ENCODE measurements at places on chromosomes 5 and 9.
A peak's percentile ranks its signal among the peaks of the same experiment; 100 is the strongest.

- DNase-seq = no peak
These were observed 238.4 kb upstream of the CD180 start for GRCh38 chr5:67435032-67435431.

GRCh38 chr5:32808783-32809182 is 97.7 kb downstream of the NPR3 start:
- DNase-seq = no peak

- no peak for DNase-seq
These were observed 66.2 kb downstream of the EXOSC2 start for GRCh38 chr9:130759738-130760137.

- DNase-seq = no peak
These were observed 13.6 kb upstream of the MAST4 start for GRCh38 chr5:66582499-66583165.

- no peak for DNase-seq
These were observed 13.9 kb downstream of the NEK6 start for GRCh38 chr9:124271660-124272059.

DNA sequence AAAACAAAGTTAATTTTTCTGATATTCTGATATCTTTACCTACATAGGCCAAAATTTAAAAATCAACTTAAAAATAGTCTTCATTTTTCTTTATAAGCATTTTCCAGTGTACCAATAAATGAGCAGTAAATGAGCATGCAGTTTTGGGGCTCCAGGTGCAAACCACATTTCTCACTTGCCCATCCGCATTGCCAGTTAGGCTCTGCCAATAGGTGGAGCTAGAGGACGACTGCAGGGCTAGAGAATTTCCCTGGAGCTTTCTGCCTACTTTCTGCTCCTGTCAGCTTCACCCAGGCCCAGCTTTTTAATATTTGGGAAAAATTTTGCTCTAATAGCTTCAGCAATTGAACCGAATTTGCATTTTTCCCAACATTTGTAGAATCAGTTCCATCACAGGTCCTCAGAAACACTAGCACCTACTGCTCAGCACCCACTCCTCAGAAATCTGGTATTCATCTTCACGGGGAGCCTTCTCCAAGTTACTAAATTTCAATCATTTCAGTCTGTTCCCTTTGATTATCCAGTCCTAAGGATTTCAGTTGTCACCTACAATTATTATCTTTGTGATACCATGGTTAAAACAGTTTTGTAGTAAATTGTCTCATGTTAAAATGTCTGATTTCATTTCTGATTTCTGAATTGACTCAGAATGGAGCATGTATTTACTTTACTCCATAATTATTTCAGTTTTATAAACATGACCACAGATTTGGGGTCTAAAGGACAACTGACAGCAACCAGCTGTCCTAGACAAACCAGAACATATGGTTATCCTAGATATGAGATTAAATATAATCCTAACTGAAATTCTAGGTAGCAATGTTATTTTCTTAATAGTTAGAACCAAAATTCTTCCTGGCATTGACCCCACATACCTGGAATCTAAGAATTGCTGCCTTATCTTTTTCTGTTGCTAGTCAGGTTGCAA is 104.6 kb upstream of the FAM174A start:
- peak; percentile 30 for DNase-seq

- no peak for DNase-seq
These were observed 101.1 kb upstream of the GNAQ start for GRCh38 chr9:78132701-78133058.

GRCh38 chr9:79765466-79765865 is 193.7 kb downstream of the TLE4 start:
- no peak for DNase-seq

- DNase-seq = no peak
These were observed 1.6 kb upstream of the ZNF608 start for GRCh38 chr5:124747791-124748686.

DNA sequence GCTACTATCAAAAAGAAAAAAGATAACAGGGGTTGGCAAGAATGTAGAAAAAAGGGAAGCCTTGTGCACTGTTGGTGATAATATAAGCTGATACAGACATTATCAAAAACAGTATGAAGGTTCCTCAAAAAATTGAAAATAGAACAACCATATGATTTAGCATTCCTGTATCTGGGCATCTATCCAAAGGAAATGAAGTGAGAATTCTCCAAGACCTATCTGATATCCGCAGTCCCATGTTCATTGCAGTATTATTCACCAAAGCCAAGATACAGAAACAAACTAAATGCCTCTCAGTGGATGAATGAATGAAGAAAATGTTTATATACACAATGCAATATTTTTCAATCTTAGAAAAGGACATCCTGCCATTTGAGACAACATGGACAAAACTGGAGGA is 1943.3 kb downstream of the MAT2B start:
- no peak for DNase-seq

- no peak for DNase-seq
These were observed 694 bp downstream of the RMI1 start for GRCh38 chr9:83981126-83981871.

DNA sequence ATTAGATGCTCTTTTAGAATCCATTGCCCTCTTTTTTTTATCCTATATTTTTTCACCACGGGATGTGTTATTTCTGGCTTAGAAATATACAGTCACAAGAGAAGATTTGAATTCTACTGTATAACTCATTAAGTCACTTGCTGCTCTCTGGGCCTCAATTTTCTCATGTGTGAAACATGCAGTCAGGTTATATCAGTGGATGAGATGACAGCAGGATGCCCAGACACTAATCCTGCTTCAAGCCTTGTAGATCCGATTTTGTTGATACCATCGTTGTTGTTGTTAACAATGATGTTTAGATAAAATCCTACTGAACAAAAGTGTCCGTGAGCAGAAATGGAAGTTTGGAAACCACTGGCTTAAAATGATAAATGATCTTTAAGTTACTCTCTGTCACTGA is 421.9 kb upstream of the DMAC1 start:
- DNase-seq = no peak

GRCh38 chr5:95153511-95153910 is 131.4 kb downstream of the MCTP1 start:
- DNase-seq = no peak

DNA sequence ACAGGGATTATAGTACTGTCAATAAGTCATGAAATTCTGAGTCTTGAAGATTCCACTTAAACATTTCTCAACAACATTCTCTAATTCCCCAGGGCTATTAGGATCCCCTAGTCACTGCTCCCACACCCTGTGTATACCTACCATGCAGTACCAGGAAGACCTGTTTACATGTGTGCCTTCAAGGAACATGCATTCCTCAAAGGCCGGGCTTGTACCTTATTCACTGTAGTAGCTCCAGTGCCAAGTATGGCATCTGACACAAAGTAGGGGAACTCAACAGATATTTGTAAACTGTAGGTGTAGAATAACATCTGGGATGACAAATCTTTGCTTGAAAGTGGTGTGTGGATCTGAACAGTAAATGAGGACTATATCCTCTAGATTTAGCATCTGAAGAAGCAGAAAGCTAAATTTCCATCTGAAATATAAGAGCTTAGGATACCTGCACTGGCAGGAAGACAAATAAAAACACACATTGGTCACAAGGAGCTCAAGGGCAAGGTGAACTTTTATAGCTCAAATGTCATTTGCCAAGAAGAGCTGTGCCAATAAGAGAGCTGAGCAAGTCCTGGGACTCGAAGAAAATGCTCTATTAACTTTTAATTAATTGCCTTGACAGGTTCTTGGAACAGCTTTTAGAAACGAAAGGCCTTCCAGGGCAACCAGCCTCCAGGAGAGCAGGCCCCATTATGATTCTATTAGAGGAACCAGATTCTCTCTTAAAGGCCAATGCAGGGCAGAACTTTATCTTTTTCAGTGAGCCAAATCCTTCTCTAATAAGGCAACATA is 52.3 kb upstream of the MYOT start:
- DNase-seq = no peak

GRCh38 chr9:893843-894420 is 52.4 kb downstream of the DMRT1 start:
- DNase-seq = peak; percentile 34

- DNase-seq = no peak
These were observed 167.7 kb downstream of the TARS1 start for GRCh38 chr5:33608344-33609041.

DNA sequence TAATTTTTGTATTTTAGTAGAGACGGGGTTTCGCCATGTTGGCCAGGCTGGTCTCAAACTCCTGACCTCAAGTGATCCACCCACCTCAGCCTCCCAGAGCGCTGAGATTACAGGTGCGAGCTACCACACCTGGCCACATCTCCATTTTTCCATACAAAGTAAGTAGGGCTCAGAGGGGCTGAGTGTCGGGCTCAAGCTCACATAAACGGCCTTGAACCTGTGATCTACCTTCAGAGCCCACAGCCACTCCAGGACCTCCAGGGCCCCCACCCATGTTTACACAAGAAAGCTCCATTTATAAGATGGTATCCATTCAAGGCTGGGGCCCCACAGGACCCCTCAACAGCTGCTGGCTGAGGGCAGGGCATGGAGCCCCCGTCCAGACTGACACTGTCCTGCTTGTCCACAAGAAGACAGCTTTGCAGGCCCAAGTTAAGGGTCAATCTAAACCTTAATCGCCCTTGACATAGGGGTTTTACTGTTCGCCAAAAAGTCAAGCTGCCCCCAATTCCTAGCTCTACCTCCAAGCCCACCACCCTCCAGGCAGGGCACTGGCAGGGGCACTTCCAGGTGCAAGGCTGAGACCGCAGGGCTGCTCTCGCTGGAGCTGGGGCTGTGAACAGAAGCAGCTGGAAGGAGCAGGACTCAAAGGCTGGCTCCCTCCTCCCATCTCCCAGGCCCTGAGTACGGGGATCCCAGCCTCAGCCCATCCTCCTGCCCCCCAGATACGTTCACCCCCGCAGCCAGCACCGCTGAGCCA is 18.9 kb downstream of the FAM78A start:
- DNase-seq = no peak

DNA sequence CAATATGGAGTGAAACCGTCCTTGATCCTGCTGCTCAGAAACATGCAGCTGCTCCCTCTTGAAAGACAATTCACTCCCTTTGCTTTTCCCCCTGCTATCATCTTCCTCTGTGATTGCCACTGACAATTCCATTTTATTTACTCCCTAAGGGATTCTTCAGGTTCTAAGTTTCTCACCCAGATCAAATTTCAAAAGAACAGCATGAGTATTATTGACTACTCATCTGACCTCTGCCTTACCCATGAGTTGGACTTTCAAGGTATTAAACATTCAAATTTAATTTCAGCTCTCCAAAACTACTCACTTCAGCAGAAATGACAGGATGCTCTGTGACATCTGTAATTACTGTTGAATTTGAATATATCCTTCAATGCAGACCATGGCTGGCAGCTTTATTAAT is 236.5 kb upstream of the HAPLN1 start:
- DNase-seq = no peak

DNA sequence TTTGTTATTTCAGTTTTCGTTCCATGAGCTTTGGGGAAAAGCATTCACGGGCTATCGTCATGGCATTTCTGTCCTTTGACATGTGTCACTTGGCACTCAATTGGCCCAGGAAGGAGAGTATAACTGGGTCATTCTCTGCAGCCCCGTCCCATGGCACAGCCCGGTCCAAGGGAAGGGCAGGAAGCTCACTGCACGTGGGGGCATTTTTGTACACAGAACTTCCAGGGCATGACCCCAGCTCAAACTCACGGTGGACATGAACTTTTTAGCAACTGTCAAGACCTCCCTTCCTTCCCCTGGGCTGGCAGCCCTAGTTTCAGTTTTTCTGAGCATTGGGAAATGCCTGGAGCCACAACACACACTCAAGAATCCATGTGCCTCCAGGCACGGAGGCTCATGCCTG is 161.6 kb upstream of the PANK3 start:
- no peak for DNase-seq

GRCh38 chr9:22237497-22238363 is 208.9 kb upstream of the DMRTA1 start:
- DNase-seq = no peak

DNA sequence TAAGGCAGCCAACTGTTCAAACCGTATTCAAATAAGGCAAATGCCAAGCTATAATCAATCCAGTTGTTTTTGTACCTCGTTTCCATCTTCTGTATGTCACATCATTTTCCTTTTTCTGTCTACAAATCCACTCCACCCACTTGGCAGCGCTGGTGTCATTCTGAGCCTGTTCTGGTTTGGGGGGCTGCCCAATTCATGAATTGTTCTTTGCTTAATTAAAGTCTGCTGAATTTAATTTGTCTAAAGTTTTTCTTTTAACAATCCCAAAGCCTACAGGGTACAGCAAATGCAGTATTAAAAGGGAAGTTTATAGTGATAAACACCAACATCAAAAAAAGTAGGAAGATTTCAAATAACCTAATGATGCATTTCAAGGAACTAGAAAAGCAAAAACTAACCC is 93.3 kb downstream of the GTF3C4 start:
- no peak for DNase-seq

- no peak for DNase-seq
These were observed 159.2 kb upstream of the ALDH1B1 start for GRCh38 chr9:38233343-38233742.

GRCh38 chr9:135214706-135215105 is 127.2 kb downstream of the OLFM1 start:
- no peak for DNase-seq

DNA sequence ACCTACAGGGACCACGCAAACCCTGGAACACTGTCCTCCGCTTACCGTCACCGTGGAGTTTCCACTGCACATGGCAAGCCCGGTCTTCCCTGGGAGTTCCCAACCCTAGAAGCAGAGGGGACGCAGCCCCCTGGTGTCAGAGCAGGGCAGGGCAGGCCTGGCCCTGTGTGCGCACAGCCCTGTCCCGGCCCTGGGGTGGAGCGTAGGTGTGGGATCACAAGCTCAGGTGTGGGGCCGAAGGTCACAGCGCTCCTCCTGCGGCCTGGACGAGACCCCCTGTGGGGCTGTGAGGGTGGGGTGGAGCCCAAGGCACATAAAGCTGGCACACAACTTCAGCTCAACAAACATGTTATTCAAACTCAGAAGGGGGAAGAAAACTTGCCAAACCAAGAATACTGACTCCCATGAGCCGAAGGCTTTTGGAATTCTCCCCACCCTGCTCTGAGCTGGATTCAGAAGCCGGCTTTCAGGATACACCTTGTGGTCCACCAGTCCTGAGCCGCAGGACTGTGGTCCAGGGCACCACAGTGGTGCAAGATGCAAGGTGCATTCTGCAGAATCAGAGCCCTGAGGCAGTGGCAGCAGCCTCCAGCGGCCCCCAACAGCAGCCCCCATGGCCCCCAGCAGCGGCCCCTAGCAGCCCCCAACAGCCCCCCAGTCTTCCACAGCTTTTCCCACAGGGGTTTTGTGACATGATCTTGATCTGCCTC is 11.8 kb upstream of the EXOC3 start:
- DNase-seq = peak; percentile 23

- no peak for DNase-seq
These were observed 97.9 kb downstream of the CRB2 start for GRCh38 chr9:123453831-123454321.

- DNase-seq = no peak
These were observed 348 bp downstream of the CATSPER3 start for GRCh38 chr5:134968055-134968454.
